ENCODE measurements at places on chromosomes 5 and 9.

DNA sequence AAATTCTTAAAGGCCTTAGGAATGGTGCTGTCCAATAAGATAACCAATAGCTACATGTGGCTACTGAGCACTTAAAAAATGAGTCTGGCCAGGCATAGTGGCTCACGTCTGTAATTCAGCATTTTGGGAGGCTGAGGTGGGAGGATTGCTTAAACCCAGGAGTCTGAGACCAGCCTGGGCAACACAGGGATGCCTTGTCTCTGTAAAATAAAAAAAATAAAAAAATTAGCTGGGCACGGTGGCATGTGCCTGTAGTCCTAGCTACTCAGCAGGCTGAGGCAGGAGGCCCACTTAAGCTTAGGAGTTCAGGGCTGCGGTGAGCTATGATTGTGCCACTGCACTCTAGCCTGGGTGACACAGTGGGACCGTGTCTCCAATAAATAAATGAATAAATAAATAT lies 1.3 kb upstream of the SLC22A5 start:
- no peak for DNase-seq

- no peak for DNase-seq
Observed at GRCh38 chr5:66882606-66883227, 286.5 kb downstream of the MAST4 start.

- DNase-seq: no peak
Observed at GRCh38 chr5:141605523-141606277, 13.1 kb downstream of the DIAPH1 start.

- DNase-seq: no peak
Observed at GRCh38 chr5:51001227-51001923, 334.9 kb downstream of the PARP8 start.

- no peak for DNase-seq
Observed at GRCh38 chr5:126265917-126266316, 157.3 kb upstream of the GRAMD2B start.

- DNase-seq: no peak
Observed at GRCh38 chr9:101229606-101230005, 155.2 kb downstream of the BAAT start.

- no peak for DNase-seq
Observed at GRCh38 chr5:168169791-168170190, 121.7 kb upstream of the WWC1 start.

GRCh38 chr5:171848486-171848885 lies 62.9 kb downstream of the SMIM23 start:
- DNase-seq: no peak

DNA sequence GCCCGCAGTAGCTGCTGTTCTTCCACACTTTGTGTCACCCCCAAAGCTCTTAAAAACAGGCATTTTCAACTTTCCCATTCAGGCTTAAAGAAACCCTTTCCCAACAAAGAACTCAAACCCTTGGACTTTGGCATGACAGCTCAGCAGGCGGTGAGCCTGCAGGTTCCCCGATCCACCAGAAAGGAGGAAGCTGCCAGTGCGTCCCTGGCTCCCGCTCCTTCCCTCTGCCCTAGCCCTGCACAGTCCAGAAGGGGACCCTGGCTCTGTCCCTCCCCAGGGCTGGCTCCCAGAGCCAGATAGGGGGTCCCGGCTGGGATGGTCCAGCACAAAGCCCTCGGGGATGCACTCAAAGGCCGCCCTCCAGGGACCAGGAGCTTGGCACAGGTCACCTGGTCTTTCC lies 9.6 kb downstream of the SLC9A3 start:
- DNase-seq: no peak

- no peak for DNase-seq
Observed at GRCh38 chr9:111483439-111483857, 735 bp downstream of the ECPAS start.

- DNase-seq: no peak
Observed at GRCh38 chr9:75570538-75570937, 319.9 kb upstream of the PCSK5 start.

- peak; percentile 97 for DNase-seq
Observed at GRCh38 chr9:89743573-89744254, 138.9 kb downstream of the GADD45G start.

GRCh38 chr5:6551287-6551954 lies 81.4 kb downstream of the NSUN2 start:
- DNase-seq: no peak

DNA sequence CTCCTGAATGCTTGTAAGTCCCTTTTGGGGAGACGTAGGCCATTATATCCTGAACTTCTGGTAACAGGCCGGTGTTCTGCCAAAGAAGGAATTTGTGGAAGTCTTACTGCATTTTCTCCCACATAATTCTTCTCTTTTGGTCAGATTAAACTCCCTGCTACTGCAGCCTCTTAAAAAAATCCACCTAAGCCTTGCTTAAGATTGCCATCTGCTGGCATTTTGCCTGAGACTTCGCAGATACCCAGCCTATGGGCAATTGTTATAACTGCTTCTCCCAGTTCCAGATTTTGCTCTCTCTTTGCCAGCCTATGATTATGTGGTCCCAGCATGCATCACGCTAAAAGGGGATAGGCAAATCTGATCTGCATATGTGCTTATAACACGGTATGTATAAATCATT lies 391.6 kb upstream of the CHD1 start:
- DNase-seq: no peak

DNA sequence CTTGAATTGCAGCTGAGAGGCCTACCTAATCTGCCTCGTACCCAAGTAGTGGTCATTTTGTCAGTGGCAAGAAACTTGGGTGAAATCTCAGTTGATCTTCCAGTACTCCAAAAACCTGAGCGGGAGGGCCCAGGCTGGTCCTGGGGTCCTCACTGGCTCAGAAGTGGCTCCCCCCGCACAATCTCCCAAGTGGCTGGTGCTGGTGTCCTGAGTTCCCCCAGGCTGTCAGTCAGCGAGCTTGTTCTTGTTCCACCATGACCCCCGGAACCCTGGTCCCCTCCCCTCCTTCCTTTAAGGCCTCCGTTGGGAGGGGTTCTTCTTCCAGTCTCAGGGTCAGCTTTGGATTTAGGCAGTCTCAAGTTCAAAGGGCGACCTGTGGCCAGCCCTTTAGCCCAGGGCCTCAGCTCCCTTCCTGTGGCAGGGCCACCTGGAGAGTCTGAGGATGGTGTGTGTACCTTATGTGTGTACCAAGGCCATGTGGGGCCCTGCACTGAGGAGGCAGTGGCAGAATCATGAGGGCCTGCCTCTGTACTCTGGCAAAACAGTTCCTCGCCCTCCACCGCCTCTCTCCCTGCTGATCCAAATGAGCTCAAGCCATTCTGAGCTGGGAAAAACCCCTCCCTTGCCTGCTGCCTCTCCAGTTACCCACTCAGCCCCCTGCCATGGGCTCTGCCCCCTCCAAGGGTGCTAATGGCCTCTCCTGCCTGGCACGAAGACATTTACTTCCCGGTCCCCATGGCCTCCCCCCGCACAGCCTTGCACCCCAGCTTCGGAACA lies 4.5 kb upstream of the DBN1 start:
- DNase-seq: no peak

- no peak for DNase-seq
Observed at GRCh38 chr9:76181781-76182180, 212.4 kb downstream of the RFK start.

DNA sequence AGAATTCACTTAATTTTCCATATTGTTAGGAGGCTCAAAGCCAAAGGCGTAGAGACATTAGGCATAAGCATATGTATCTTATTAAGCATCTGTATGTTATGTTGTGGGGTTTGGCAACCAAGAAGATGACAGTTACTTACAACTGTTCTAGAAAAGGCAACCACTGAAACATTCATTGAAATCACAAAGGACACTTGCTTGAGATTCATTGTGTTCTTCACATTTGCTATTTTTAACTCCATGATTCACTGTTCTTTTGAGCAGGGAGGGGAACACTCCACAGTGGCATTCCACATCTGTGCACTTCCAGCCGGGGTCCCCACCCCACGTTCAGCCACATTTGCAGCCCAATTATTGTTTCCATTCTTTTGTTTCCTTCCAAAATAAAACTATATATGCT lies 107.1 kb downstream of the PALM2AKAP2 start:
- no peak for DNase-seq

- DNase-seq: no peak
Observed at GRCh38 chr5:149667829-149668330, 62.2 kb upstream of the PPARGC1B start.

- DNase-seq: no peak
Observed at GRCh38 chr5:148469501-148469935, 85.8 kb downstream of the FBXO38 start.

DNA sequence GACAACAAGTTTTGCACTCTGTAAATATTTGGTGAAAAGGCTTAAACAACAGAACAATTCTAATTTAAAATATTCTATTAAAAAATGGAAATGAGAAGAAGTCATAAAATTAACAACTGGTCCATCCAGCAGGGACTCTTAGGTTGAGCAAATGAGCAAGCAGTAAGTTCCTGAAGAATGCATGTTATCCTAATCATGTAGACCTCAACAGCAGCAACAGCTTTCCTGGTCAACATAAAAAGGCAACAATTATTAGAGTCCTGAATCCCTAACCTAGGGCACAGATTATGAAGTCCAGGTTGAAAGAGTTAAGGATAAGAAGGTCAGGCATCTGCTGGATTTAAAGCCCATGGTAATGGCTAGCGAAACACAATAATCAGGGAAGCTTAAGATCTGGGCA lies 120.9 kb downstream of the SSBP2 start:
- DNase-seq: no peak

GRCh38 chr5:54658010-54658409 lies 140.5 kb downstream of the SNX18 start:
- DNase-seq: no peak

DNA sequence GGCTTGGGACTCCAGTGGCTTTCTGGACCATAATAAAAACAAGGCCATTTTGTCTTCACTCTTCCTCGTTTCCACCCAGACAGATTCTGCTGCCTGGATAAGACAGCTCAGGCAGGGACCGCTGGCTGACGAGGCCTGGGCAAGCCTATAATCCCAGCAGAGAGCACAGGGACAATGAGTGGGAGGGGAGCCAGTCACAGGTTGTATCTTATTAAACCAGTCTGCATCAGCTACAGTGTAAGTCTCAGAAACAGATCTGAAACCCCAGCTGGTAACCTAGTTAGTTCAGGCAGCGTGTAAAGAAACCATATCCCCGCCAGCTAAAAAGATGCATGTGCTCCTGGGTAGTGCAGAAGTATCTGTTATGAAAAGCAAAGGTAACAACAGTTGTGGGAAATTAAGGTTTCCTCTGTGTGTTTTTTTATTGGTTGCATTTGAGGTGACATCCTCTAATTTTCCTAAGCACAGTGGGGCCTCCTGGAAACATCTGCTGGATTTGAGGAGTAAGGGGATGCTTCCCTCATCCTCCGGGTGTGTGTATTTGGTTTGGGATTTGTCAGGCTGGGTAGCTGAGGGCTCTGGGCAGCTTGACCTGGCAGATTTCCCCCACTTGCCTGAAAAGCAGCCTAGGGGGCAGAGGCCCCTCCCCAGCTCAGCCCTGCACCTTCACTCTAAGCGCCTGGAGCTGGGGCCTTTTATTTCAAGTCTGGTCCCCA lies 15.2 kb upstream of the TAL2 start:
- no peak for DNase-seq

DNA sequence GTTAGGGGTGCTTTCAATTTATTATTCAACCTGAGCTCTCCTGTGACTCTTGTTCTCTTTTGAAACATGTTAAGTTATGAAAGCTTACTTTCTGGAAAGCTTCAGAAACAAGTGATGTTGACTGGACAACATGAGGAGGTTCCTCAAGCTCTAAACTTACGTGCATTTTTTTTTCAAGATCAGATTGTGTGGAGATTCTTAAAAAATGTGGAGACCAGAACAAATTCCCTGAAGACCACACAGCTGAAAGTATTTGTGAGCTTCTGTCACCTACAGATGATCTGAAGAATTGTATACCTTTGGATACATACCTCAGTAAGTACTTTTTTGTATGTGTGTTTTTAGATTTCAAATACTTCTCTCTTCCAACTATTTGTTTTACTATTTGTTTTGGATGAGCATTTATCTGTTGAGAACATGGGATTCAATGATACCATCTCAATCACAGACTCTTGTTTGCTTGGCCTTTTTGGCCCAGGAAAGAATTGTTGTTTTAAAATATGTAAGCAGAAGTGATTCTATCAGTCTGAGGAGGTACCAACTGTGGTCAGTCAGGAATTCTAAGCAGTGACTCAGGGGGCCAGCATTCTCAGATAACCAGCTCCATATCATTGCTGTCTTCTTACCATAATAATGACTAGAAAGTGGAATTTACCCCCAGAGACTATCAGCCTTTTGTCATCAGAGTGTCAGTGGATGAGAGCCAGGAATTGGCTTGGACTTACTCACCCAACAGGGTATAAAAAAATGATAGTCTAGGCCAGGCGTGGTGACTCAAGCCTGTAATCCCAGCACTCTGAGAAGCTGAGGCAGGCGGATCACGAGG lies 34.4 kb upstream of the GLIPR2 start:
- DNase-seq: peak; percentile 65

- DNase-seq: no peak
Observed at GRCh38 chr5:133967124-133967523, 1.3 kb downstream of the C5orf15 start.

DNA sequence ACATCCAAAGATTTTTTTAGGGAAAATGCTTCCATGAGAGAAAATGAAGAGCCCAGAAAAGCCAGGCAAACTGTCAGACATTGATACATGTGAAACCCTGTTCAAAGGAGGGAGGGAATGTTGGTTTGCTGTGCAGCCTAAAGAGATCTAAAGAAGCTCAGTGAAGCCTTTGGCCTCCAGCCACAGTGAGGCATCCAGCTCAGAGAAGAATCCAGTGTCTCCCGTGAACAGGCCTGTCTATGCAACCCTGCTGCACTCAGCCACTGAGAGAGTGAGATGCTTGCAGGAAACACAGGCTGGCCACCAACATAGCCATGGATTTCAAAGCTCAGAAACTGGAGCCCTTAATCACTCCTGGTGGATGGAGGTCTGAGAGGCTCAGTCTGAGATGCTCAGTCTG lies 171.4 kb upstream of the PLCXD3 start:
- DNase-seq: no peak

GRCh38 chr9:4865681-4866080 lies 72.9 kb downstream of the RCL1 start:
- DNase-seq: no peak

GRCh38 chr5:137114529-137114928 lies 384.6 kb downstream of the SPOCK1 start:
- no peak for DNase-seq

GRCh38 chr5:147901599-147902039 lies 4.7 kb downstream of the C5orf46 start:
- DNase-seq: peak; percentile 74

- no peak for DNase-seq
Observed at GRCh38 chr5:140186267-140186671, 11.3 kb downstream of the CYSTM1 start.

DNA sequence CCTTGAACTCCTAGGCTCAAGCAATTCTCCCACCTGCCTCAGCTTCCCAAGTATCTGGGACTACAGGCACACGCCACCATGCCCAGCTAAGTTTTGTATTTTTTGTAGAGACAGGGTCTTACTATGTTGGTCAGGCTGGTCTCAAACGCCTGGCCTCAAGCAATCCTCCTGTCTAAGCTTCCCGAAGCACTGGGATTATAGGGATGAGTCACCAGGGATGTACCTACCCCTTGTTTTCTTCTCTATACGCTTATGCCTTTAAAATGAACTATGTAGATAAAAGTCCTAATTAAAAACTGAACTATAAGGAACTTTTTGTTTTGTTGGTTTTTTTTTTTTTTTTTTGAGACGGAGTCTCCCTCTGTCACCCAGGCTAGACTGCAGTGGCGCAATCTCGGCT lies 25.8 kb downstream of the UIMC1 start:
- DNase-seq: no peak

- DNase-seq: no peak
Observed at GRCh38 chr9:81855538-81855937, 72.7 kb upstream of the SPATA31D4 start.

GRCh38 chr9:99863955-99864354 lies 42.3 kb downstream of the NR4A3 start:
- DNase-seq: no peak
